ENCODE measurements at places on chromosomes 5 and 9.

DNA sequence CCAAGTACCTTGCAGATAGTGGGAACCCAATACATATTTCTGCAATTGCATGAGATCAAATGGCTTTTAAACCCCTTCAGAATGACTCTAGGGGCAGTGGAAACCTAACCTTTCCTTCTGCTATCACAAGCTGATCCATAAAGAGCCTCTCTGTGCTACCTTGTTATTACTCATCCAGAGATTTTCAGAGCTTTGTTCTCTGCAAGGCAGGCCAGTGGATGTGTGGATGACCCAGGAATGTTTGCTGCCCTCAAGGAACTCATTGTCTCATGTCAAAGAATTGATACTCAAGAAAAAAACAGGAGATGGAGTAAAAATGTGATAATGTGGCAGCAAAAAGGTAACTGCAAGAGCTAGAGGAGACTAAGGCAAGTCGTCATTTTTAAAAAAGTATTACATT is 164.1 kb downstream of the HMHB1 start:
- DNase-seq = no peak

DNA sequence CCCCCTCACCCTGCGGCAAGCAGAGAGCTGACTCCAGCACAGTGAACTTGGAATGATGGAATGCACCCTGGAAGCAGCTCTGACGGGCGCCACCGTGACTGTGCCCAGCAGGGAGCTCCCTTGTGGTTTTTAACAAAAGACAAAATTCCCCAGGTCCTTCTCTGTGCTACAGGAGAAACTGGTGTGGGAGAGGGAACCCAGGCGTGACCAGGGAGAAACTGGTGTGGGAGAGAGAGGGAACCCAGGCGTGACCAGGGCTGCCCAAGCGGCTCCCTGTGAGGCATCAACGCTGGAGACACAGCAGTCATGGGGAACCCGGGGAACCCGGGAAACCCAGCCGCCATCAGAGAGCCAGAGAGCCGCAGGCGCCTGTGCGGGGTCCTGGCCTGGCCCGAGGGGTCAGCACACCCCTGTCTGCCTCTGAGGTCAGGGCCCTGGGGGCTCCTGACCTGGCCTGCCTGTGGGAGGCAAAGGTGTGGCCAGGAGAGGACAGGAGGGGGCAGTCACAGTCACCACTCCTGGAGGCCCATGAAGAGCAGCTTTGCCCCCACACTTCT is 3.1 kb upstream of the AHRR start:
- DNase-seq = no peak

- no peak for DNase-seq
Observed at GRCh38 chr9:78014776-78015175, 16.8 kb downstream of the GNAQ start.

GRCh38 chr5:41097642-41098041 is 26.5 kb upstream of the MROH2B start:
- DNase-seq = no peak

DNA sequence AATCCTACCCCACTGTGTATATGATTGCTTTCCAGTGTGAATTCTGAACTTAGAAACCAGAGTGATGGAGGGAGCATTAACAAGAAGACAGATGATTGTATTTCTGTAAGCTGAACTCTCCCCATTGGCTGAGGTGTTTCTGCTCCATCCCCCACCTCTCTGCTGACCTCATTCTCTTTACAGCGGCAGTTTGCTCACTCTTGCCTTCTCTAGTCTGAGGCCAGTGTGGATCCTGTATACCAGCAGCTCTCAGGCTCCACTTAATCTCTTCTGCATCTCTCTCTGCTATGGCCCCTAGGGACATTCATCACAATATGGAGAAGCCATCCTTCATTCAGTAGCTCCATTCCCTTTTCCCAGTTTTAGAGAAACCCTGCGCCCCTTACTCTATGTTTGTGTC is 358.8 kb downstream of the MAN2A1 start:
- no peak for DNase-seq

GRCh38 chr5:135541807-135542502 is 6.2 kb upstream of the NEUROG1 start:
- DNase-seq = no peak

- no peak for DNase-seq
Observed at GRCh38 chr9:128369024-128369706, 2.0 kb upstream of the URM1 start.
